ENCODE measurements at places on chromosomes 16 and 17.

DNA sequence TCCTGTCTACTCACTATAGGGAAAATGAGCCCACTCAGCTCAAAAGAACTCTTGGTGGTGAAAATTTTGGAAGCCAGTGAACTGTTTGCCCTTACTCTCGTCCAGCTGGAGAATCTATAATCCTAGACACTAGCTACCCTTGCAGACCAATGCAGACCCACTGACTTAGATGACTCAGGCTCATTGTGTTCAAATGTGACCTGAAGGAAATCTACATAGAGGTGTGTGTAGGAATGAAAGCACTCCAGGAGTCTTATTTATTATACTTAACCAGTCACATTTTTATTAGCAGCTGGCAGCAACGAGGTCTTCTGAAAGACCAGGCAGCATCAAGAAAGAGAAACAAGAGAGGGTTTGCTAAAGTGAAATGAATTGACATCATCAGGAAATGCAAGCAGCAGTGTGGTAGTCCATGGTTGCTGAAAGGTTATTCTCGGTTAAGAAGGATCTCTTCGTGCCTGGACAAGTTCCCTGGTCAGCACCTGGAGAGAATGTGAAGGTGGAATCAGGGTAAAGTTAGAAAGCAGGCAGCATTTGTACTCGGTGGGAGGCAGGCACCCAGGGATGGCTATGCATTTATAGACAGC lies 1.4 kb downstream of the KRTAP29-1 start:
- DNase-seq: no peak

GRCh38 chr17:49850772-49851386 lies 3.0 kb upstream of the TAC4 start:
- no peak for DNase-seq

- DNase-seq: no peak
Measured at GRCh38 chr17:17989618-17990017, 17.0 kb downstream of the DRC3 start.

GRCh38 chr17:46085522-46085921 lies 86.5 kb downstream of the STH start:
- DNase-seq: no peak

DNA sequence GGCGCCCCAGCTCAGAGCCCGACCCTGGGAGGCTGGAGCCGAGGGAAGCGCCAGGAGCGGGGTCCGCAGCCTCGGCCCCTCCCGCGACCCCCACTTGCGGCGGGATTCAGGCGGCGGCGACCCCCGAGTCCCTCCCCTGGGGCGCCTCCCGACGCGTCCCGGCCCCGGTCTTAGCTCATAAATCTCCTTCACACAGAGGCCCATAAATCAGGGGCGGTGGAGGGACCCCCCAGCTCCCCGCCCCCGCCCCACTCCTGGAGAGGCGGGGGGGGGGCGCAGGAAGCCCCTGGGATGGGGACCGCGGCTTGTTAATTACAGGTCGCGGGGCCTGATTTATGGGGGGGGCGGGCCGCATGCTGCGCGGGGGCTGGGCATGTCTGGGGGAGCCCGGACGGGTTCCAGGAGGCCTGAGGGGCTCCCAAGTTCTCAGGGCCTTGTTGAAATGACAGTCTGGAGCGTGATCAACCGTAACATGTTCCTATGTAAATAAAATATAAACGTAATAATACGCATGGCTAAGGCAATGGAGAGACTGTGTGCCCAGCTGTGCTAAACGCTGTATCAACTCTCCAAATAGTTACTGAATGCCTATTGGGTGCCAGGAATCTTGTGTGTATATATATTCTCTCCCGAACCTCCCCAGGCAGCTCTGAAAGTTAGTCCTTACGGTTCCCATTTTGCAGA lies 10.0 kb upstream of the BHLHA9 start:
- DNase-seq: no peak

DNA sequence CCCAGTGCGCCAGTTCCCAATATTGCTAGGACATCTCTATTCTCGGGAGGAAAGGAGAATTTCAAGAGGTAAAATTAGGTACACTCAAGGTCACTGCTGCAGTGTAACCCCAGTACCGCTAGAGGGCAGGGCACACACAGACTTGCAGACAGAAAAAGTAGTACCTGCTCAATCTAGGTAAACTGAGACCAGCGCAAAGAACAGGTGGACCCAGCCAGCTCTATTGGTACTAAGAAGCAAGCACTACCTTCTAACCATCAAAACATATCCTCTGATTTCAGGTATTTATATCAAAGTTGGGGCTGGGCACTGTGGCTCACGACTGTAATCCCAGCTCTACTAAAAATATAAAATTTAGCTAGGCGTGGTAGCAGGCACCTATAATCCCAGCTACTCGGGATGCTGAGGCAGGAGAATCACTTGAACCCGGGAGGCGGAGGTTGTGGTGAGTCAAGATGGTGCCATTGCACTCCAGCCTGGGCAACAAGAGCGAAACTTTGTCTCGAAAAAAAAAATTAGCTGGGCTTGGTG lies 3.6 kb upstream of the WDR81 start:
- DNase-seq: no peak

GRCh38 chr16:70465999-70466804 lies 11.8 kb downstream of the FCSK start:
- DNase-seq: no peak

- DNase-seq: no peak
Measured at GRCh38 chr17:2027528-2028233, 2.3 kb upstream of the DPH1 start.

DNA sequence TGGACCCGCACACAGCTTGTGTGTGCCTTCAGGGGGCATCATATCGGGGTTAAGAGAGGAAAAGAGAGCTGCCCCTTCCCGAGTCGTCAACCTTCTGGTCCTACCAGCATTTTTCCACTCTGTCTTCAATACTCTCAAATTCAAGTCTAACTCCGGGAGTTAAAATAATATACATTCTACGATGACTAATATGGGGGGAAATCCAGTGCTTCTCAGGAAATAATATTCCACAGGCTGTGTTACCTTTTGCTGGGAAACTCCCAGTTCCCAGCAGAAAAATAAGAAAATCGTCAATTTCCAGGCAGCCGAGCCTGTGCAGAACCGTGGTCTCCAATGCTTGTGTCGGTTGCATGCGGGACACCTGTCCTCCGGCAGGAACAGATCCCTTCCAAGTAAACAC lies 105.0 kb upstream of the FOXF1 start:
- DNase-seq: no peak

GRCh38 chr17:57445772-57446472 lies 189.6 kb downstream of the MSI2 start:
- DNase-seq: no peak

- DNase-seq: peak; percentile 52
Measured at GRCh38 chr16:89216315-89217137, 977 bp upstream of the ZNF778 start.

GRCh38 chr17:13792314-13792713 lies 190.6 kb upstream of the HS3ST3A1 start:
- no peak for DNase-seq

DNA sequence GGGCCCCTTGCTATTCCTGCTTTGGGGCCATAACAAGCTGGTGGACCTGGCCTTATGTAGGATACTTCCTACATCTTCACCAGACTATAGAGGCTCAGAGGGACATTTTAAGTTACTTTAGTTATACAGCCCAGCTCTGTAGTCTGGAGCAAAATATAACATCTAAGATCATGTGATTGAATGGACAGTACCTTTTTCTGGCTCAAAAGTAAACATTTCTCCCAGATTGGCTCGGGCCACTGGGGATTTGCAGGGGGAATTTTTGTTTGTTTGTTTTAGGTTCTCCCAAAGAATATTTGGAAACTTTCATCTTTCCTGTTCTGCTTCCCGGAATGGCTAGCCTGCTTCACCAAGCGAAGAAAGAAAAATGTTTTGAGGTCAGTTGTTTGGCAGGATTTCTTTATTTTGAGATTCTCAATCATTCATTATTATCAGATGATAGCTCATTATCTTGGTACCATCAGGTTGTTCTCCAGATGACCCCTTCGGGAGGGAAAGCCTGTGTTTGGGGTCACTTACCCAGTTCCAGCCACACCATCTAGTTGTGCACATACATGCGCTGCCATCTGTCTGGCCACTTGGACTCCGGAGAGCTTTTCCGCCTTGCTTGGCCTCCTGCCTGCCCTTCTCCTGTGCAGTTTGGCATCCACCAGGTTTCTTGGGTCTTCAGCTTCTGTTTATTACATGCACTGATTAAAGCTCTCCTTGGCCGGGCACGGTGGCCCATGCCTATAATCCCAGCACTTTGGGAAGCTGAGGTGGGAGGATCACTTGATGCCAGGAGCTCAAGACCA lies 17.2 kb downstream of the IQCK start:
- no peak for DNase-seq

GRCh38 chr16:62041401-62041800 lies 5.2 kb upstream of the CDH8 start:
- DNase-seq: peak; percentile 17

DNA sequence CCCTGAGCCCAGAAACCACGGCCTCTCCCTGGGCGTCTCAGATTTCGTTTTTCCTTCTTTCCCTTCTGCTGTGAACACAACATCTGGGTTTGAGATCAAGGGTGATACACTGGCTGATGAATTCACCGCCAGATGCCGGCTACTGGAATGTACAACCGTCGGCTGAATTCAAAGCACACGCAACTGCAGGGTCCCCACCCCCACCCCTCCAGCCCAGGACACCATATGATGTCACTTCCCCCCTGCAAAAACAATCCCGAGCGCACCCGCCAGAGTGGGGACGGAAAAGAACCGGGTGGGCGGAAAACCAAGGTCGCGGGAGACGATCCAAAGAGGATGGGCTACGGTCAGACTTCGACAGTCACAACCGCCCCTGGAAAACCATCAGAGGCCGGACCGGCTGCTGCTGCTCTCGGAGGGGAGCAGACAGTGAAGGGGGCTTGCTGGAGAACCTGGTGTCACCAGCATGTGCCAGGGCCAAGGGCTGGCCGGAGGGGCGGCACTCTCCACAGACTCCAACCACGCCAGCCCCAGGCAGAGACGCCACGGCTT lies 23.3 kb downstream of the CEP295NL start:
- DNase-seq: peak; percentile 80

DNA sequence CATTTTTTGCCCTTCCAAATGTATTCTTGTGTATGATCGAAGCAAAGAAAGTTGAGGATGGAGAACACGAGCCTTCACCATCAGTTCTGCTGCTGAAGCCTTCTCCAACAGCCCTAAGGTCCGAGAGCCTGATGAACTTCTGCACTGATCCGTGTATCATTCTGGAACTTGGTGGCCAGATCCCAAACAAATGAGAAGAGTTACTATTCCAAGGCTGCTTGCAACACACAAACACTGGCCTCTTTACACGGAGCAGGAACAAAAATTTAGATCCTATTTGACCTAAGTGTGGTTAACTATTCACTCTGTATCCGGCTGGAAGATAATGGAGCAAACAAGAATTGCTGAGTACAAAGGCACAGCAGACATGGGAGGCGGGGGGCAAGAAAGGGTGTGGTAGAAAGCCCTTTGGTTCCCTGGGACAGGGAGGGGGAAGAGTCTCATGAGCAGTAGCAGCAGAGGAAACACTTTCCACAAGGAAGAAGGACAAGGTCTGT lies 282.9 kb downstream of the SOX9 start:
- no peak for DNase-seq

DNA sequence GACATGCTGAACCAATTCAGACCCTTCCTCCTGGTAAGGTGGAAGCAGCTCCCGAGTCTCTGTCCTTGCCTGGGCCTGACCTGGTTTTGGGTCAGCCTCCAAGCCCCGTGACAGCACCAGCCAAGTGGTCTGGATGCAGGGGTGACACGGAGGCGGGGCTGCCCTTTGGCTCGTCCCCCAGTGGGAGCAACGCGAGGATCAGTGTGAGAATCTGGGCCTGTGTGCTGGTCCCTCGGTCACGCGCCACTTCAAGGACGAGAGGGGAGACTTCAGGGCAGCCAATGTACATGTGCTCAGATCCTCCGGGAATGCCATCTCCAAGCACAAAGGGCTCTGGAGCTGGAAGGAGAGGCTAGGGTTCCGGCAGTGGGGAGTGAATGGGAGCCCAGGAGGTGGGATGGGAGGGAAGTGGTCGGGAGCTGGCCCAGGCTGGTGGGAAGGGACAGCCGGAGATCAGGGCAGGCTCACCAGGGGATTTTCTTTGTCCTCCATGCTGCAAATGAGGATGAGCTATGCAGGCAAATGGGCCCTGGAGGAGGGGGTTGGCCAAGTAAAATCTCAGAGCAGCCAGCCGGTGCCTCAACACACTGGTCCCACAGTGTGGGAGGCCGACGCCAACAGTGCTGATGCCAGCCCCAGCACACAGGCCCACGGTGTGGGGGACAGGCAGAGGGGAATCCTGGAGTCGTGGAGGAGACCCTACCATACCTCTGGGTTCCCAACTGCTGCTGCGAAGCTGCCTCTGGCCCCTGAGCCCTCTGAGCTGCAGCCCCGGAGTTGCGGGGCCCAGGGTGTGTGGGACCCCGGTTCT lies 4.2 kb upstream of the NDRG4 start:
- DNase-seq: no peak

GRCh38 chr16:89668790-89669158 lies 11.1 kb downstream of the SPATA33 start:
- no peak for DNase-seq

DNA sequence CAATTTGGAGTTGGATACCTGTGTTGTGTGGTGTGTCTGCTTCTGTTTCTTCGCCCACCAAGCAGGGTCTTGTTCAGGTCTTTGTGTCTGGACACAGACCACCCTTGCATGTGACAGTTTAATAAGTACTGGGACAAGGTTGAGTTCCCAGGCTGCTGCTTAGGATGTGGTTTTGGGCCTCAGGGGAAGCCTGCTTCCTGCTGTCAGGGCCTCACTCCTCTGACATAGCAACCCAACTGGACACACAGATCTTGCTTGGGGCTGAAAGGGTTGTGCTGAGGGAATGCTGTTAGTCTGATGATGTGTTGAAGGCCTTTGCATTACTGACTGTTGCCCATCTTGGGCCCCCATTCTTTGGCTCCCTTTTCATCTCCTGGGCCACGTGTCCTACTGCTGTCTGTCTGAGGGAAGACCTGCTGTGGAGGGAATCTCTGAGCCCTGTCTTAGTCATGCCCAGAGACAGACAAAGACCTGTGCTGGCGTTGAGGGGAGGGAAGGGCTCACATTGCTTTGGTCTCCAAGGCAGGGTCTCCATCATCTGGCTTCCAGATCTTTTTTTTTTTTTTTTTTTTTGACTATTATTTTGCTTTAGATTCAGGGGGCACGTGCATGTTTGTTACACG lies 4.7 kb upstream of the TGFB1I1 start:
- DNase-seq: no peak

GRCh38 chr16:27335349-27336053 lies 21.7 kb downstream of the IL4R start:
- peak; percentile 79 for DNase-seq

DNA sequence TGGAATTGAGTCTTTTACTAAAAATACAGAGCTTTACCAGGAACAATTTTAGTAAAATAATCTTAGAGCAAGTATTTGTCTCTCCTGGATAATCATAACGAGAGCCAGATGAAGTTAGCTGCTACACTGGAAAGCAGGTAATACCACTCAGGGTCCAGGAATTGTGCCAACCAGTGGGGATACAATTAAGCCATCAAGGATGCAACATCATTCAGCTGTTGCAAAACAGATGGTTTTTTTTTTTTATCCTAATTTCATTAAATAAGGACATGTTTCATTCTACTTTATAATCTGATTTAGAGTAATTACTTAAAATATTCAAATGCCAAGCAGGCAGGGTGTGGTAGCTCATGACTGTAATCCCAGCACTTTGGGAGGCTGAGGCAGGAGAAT lies 10.2 kb downstream of the MMD start:
- no peak for DNase-seq

GRCh38 chr16:82643936-82644630 lies 17.3 kb downstream of the CDH13 start:
- no peak for DNase-seq

Data from GM04504 (cell line).